ENCODE measurements at places on chromosomes 7 and 10.

DNA sequence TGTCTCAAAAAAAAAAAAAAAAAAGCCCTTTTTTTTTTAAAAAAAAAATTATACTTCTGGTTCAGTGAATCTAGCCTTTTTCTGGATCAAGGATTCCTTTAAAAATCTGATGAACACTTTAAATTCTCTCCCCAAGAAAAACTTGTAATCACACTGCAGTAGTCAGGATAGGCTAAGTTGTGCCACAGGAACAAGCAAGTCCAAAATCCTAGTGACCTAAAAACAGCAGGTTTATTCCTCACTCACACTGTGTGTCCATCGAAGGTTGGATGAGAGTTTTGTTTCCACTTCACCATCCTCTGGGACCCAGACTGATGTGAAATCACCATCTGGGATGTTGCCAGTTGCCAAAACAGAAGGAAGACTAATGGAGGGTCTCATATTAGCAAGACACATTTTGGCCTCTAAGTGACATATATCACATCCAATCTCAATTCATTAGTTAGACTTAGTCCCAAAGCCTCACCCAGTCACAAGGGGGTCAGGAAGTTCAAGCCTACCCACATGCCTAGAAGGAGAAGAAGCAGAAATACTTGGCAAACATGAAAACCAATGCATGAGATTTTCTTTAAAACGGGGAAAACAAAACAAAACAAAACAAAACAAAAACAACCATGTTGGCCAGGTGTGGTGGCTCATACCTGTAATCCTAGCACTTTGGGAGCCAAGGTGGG, 32.7 kb downstream of the CYP17A1 start:
- H3K27ac ChIP-seq = peak overlapping the region; percentile 88
- no peak overlapping the region for H3K4me3 ChIP-seq
- DNase-seq = no peak
- no peaks in the 10 kb centered on the region for H3K27me3 ChIP-seq
- peaks cover 7% of the 10 kb centered on the region for H3K36me3 ChIP-seq
- peaks cover 47% of the 10 kb centered on the region for H3K4me1 ChIP-seq

- H3K27me3 ChIP-seq = no peaks in the 10 kb centered on the region
- H3K4me1 ChIP-seq = peaks cover 11% of the 10 kb centered on the region
- peaks cover 82% of the 10 kb centered on the region for H3K36me3 ChIP-seq
- H3K27ac ChIP-seq = no peak overlapping the region
Observed at GRCh38 chr7:140033779-140034363, 28.9 kb downstream of the PARP12 start.

DNA sequence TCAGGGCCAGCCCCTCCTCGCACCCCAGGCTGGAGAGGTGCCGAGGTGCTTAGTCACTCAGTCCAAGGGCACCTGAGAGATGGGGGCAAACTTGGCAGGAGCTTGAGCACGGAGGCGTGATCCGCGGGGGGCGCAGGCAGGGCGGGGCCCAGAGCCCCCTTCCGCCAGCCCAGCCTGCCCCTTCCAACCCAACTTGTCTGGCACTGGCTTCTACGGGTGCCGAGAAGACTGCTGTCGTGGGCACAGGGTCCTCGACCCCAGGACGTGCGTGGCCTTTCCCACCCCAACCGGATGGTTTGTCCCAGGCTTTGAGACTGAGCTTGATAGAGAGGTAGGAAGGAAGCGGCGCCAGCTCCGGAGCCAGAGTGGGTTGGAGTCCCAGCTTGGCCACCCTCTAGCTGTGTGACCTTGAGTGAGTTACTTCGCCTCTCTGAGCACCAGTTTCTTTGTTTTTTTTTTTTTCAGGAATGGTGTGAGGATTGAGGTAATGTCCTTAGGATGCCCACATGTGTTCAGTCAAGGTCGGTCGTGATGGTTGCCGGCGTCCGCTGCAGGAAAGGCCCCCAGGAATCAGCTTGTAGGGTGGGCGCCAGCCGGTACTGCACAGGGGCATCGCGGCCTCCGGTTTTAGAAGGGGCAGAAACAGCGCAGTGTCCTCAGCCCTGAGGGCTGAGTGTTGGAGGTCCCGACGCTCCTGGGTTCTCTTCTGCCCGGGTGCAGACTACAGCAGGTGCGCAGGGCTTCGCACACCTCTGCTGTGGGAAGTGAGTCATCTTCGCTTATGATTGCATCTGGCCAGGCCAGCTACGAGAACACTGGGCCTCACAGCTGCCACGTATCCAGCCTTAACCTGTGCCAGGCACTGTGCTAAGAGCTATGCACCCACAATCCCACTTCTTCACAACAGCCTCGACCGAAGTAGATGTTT, 28.6 kb upstream of the VAX1 start:
- H3K27ac ChIP-seq = no peak overlapping the region
- H3K4me1 ChIP-seq = peaks cover 24% of the 10 kb centered on the region
- peak; percentile 21 for DNase-seq
- H3K4me3 ChIP-seq = no peak overlapping the region
- peaks cover 92% of the 10 kb centered on the region for H3K27me3 ChIP-seq
- no peaks in the 10 kb centered on the region for H3K36me3 ChIP-seq

- no peak overlapping the region for H3K27ac ChIP-seq
- no peaks in the 10 kb centered on the region for H3K4me1 ChIP-seq
Observed at GRCh38 chr10:120156614-120157274, 264.2 kb downstream of the SEC23IP start.

- peaks cover 26% of the 10 kb centered on the region for H3K4me1 ChIP-seq
- peak overlapping the region; percentile 65 for H3K27ac ChIP-seq
Observed at GRCh38 chr7:89232-90019, 102.9 kb upstream of the FAM20C start.

DNA sequence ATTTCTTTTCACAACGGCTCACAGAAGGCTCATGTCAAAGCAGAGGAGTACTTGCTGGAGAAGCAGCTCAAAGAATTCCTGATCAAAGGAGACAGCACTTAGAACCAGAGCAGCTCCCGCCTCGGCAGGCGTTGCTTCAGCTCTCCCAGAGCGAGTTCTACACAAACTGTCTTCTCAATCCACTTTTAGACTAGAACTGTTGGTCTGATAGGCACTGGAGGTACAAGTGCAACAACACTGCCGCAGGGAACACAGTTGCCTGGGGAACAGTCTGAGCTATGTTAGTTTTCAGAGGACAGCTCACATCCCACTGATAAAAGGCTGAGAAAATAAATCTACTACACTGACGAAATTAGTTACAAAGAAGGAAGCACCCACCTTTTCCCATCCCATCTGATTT, 35.4 kb downstream of the CYTH3 start:
- DNase-seq = no peak
- H3K4me1 ChIP-seq = peaks cover 47% of the 10 kb centered on the region
- H3K4me3 ChIP-seq = no peak overlapping the region
- H3K27me3 ChIP-seq = no peaks in the 10 kb centered on the region

DNA sequence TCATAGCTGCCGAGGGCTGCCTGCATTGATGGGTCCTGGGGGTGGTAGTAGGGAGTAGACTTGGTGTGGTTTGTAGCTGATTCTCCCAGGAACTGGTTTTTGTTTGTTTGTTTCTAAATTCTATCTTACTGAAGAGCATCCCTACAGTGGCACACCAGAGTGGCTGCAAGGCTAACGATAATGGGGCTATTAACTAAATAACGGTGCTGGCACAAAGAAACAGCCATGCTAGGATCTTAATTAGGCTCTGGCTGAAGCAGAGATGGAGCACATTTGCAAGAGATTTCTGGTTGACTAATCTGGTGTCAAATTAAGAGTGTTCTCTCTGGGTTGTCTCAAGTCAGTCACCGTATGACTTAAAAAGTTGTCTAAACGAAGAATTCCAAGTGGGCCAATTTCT, 590.0 kb downstream of the NRG3 start:
- no peak for DNase-seq
- H3K27me3 ChIP-seq = no peaks in the 10 kb centered on the region
- H3K36me3 ChIP-seq = no peaks in the 10 kb centered on the region
- no peaks in the 10 kb centered on the region for H3K4me1 ChIP-seq
- H3K27ac ChIP-seq = no peak overlapping the region

DNA sequence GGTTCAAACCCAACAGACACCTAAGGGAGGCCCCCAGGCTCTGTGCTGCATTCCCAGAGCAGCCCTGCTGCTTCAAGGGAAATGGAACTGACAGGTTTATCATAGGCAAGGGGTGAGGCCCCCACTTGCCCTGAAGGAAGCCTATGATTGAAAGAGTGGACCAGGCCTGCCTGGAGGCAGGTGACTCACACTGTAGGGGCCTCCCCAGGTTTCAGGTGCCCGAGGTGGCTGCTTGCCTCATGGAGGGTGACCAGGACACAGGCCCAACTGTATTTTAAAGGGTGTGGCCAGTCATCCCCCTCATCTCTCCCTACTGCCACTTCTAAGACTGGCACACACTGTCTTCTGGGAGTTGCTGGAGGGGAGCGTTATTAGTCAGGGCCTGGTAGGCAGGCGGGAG, 85.4 kb downstream of the ATXN7L1 start:
- no peaks in the 10 kb centered on the region for H3K27me3 ChIP-seq
- H3K27ac ChIP-seq = no peak overlapping the region
- no peak for DNase-seq
- H3K4me3 ChIP-seq = no peak overlapping the region

- no peaks in the 10 kb centered on the region for H3K36me3 ChIP-seq
- H3K4me1 ChIP-seq = no peaks in the 10 kb centered on the region
- no peak for DNase-seq
- no peak overlapping the region for H3K4me3 ChIP-seq
- H3K27ac ChIP-seq = no peak overlapping the region
Observed at GRCh38 chr7:134625550-134625949, 21.1 kb upstream of the BPGM start.

- DNase-seq = no peak
- H3K36me3 ChIP-seq = no peaks in the 10 kb centered on the region
- no peaks in the 10 kb centered on the region for H3K4me1 ChIP-seq
- no peaks in the 10 kb centered on the region for H3K27me3 ChIP-seq
Observed at GRCh38 chr7:45240273-45240771, 82.7 kb downstream of the RAMP3 start.

DNA sequence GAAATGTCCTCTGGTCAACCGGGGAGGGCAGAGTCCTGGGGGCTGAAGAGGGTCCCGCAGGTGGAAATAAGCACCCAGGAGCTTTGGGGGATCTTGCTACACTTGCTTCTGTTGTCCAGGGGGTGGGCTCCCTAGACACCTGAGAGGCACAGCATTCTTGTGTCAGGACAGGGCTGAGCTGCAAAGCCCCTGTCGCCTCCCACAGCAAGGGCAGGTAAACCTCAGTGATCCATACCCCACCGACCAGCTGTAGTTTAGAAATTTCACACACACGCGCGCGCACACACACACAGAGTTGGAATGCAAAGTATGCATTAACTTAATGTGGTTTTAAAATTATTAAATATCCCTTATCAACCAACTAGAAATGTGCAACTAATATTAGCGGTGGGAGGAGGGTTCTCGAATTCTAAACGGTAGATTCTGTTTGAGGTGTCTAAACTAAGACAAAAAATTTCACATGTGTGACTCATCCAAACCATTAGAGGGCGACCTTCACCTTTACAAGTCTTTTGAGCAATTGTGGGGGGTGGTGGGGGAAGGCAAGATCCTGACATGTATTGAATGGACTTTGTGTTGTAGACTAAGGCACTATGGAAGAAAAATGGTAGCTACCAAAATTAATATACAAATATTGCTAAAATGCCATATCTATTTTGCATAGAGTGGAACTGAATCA, 34.3 kb upstream of the PTF1A start:
- no peak overlapping the region for H3K4me3 ChIP-seq
- H3K27me3 ChIP-seq = peaks cover 4% of the 10 kb centered on the region
- no peaks in the 10 kb centered on the region for H3K36me3 ChIP-seq
- H3K27ac ChIP-seq = no peak overlapping the region
- no peaks in the 10 kb centered on the region for H3K4me1 ChIP-seq

DNA sequence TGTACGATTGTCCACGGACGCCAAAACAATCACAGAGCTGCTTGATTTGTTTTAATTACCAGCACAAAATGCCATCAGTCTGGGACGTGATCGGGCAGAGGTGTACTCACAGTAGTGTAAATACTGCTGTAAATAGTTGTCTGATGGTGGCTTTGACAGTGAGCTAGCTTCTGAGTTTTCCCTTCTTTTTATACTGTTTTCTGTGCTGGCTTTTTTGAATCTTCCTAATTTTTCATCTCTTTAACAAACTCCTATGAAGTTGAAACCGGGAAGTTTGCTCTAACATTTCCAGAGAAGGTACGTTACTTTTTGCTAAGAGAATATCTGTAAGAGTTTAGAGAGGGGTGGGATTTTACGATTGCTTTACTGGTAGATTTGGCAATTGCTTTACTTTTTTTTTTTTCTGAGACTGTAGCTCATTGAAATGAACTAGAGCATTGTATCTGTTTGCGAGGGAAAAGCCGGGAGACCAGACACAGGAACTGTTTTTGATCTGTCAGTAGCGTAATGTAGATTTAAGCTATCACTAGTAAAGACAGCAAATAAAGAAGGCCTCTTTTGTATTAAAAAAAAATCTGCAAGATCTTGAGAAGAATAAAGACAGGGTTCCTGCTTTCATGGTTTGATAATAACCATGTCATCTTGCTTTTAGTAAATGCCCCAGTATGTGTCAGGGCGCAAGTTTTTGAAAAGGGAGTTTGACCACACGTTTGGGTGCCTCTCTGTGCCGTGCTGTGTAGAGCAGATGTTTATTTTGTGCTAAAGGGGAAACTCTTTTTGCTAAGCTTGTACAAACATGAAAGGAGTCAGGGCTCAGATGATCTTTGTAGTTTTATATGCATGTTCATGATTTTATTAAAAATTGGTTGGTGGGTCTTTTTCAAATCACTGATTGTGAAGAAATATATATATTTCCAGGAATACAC, 712 bp downstream of the FOXP2 start:
- no peaks in the 10 kb centered on the region for H3K36me3 ChIP-seq
- H3K4me3 ChIP-seq = peak overlapping the region; percentile 33
- peak overlapping the region; percentile 66 for H3K27ac ChIP-seq
- DNase-seq = peak; percentile 47
- peaks cover 37% of the 10 kb centered on the region for H3K4me1 ChIP-seq
- no peaks in the 10 kb centered on the region for H3K27me3 ChIP-seq

DNA sequence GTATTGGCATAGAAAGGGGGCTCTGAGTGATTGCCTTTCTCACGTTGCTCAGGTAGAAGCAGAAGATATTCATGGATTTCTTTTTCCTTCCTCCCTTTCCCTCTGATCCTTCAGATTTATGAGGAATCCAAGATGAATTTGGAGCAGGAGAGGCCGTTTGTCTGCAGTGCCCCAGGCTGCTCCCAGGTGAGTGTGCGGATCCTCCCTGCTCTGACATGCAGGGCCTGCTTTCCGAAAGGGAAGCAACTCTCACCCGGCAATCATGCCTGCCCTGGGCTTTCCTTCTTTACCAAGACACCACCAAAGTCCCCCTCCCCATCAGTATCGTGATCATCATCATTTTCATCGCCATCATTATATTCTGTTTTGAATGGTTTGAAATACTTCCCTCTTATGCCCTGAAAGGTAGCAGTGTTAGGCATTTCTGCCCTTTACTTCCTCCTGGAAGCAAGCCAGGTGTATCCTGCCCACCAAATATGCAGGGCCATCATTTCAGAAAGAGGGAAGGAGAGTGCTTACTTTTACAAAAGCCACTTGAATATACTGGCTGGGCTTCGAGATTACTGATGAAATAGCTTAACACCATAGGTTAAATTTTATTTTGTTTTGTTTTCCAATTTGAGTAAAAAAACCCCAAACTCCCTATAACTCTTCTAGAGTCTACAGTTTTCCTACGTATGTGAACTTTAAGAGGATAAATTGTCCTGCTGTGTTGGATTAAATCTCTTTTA, 75.9 kb downstream of the CREB5 start:
- DNase-seq = peak; percentile 57
- no peaks in the 10 kb centered on the region for H3K36me3 ChIP-seq
- no peaks in the 10 kb centered on the region for H3K4me1 ChIP-seq
- no peak overlapping the region for H3K4me3 ChIP-seq
- no peaks in the 10 kb centered on the region for H3K27me3 ChIP-seq
- no peak overlapping the region for H3K27ac ChIP-seq

Data from stomach (tissue), 19 donors.